Lower leg skin (tissue), 4 donors: ENCODE measurements at places on chromosomes 12 and 14.

DNA sequence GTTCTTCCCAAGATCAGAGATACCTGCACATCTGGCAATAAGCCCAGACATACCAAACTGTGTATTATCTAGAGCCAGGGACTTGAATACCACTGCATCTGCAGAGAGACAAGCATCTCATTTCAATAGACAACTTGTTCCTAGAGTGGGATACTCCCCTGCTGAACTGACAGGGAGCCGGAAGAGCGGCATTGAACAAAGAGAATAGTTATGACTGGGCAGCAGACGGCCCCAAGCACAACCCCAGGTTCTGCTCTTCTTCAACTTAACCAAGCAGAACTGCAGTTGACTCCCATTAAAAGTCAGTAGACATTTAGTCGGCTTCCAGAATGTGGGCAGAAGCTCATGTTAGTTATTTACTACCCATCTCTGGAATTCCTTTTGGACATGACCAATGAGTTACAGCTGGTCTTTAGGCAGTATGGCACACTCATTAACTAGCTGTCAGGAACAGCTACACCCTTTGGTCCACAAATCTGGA lies 112.9 kb downstream of the HMGA2 start:
- no peak for DNase-seq

- DNase-seq: no peak
These were observed 541.4 kb upstream of the ATP2B1 start for GRCh38 chr12:90250042-90250441.

DNA sequence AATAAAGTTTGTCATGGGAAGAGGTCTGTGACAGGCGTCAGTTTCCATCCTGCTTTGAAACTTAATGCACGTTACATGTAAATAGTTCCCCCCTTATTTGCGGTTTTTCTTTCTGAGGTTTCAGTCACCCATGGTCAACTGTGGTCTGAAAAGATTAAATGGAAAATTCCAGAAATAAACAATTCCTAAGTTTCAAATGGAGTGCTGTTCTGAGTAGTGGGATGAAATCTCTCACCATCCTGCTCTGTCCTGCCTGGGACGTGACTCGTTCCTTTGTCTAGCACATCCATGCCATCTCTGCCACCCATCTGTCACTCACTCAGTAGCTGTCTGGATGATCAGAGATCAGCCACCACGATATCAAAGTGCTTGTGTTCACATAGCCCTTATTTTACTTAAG lies 51.3 kb upstream of the DICER1 start:
- DNase-seq: no peak

DNA sequence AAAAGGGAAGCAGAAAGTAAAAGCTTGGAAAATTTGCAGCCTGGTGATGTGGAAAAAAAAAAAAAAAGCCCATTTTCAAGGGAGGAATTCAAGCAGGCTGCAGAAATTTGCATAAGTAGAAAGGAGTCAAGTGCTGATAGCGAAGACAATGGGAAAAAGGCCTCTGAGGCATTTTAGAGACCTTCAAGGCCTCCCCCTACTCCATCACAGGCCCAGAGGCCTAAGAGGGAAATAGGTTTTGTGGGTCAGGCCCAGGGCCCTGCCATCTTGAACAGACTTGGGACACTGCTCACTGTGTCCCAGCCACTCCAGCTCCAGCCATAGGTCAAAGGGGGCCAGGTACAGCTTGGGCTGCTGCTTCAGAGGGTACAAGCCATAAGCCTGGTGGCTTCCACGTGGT lies 13.8 kb upstream of the PRKD1 start:
- DNase-seq: no peak

GRCh38 chr12:99261256-99261655 lies 386.3 kb upstream of the GARIN6 start:
- DNase-seq: no peak

GRCh38 chr12:51108136-51108535 lies 24.7 kb upstream of the CSRNP2 start:
- DNase-seq: no peak

DNA sequence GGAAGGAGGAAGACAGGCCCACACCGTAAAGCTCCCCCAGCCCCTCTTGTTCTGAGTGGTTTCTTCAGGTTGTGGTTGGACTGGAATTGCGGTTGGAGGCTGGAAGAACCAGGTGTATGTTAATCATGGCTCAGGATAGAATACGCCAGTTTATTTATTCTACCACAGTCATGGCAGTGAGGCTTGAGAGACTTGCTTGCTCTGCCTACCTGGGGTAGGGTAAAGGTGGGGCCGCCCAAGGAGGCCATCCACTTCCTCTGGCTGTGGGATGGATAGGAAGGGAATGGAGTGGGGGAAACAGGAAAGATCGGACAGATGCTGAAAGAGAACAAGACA lies 8.1 kb downstream of the SHMT2 start:
- DNase-seq: no peak

GRCh38 chr12:50806176-50806575 lies 36.5 kb upstream of the TMPRSS12 start:
- DNase-seq: no peak

DNA sequence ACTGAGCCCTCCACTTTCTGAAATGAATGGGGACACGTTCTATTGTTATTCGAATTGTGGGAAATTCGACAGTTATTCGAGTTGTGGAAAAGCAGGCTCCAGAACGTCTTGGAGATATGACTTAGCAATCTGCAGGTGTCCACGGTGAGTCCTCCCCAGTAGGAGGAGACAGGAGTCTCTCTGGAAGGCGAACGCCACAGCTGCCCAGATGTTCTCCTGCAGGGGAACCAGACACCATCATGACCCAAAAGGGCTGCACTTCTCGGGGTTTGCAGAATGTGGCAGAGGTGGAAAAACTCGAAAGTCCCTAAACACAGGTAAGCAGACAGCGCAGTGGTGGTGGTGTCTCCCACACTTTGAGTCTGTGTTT lies 363.6 kb upstream of the SFSWAP start:
- DNase-seq: peak; percentile 39

GRCh38 chr14:74771399-74771798 lies 8.3 kb downstream of the YLPM1 start:
- DNase-seq: no peak
